ENCODE measurements at places on chromosomes 2 and 18.

DNA sequence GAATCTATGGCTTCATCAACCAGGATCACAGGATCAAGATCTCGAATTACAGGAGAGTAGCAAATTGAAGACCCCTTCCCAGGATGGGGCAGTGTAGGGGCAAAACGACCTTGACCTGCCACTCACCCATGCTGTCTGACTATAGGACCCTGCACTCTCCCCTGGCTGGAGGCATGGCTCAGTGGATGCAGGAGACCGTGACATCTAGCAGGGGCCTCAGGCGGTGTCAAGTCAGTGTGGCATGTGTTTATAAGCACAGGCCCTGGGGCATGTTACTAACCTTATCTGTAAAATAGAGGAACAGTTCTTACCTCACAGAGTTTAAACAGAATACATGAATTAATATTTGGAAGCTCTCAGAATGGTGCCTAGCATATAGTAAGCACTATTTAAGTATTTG lies 3.5 kb downstream of the HAAO start:
- no peak for DNase-seq

- no peak for DNase-seq
Measured at GRCh38 chr2:142165790-142166189, 35.0 kb upstream of the LRP1B start.

GRCh38 chr18:65298422-65298821 lies 452.4 kb upstream of the CDH7 start:
- DNase-seq: no peak

GRCh38 chr18:44816477-44816876 lies 135.8 kb downstream of the SETBP1 start:
- DNase-seq: no peak

- no peak for DNase-seq
Measured at GRCh38 chr18:75638776-75639471, 211.4 kb upstream of the SMIM21 start.

GRCh38 chr2:124088616-124089015 lies 63.5 kb downstream of the CNTNAP5 start:
- no peak for DNase-seq

DNA sequence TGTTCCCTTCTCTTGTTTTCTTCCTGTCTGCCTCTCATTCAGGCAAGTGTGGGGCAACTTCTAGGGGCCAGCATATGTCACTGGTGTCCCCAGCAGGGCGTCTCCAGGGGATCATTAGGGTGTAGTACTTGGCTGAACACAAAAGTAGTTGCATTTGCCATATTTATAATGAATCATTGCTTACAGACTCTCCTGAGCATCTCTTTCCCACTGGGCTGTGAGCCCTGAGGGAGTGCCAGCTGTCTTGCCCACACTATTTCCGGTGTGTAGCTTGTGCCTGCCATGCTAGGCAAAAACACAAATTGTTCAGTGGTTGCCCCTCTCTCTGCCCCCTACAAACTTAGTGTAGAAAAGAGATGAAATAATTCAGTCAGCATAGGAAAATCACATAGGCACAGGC lies 40.8 kb upstream of the SCLY start:
- DNase-seq: no peak

DNA sequence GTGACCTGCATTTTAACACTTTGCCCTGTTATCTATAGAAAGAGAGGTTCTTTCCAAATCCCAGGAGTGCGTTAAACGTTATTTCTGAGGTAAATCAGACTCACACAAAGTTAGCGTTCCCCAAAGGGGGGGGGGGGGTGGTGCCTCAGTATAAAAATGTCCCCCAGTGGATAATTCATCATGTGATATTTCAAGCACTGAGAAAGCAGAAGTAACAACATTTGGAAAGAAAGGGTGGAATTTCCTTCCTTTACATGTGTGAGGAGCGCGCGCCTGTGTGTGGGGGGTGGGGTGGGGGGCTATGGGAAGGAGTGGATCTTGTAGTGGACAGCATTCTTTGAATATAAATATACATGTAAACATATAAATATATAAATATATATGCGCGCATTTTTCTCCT lies 630.9 kb downstream of the NYAP2 start:
- no peak for DNase-seq

DNA sequence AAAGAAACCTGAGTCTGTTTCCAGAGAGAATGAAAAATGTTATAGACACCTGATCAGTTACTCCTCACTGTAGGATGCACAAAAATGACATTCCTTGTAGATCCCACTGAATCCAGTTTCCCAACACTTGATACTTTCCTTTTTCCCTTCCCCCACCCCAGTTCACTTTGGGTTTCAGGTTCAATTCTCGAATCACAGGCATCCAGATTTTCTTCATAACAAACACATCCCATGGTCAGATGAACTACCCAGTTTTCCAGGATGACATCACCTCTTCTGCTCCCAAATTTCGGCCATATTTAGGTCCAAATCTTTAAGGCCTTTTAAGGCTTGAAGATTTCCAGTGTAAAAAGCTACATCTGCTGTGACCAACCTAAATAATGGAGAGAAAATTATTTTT lies 51.5 kb downstream of the UGP2 start:
- no peak for DNase-seq

DNA sequence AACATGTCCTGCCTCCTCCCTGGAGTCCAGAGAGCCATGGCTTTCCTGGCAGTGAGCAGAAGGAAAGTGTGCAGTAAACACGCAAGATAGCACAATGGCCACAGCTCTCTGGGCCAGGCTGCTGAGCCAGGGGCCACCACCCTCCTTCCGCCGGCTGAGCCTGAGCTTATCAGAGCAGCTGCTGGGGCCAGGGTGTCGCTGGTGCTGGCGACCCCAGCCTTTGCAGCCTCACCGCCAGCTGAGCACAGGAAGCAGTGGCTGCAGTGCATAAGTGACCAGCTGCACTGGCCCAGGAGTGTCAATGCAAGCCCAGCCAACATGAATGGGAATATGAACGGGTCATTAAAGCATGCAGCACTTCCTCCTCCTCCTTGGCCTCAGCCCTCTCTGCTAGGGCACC lies 172.0 kb downstream of the ZFP36L2 start:
- no peak for DNase-seq

DNA sequence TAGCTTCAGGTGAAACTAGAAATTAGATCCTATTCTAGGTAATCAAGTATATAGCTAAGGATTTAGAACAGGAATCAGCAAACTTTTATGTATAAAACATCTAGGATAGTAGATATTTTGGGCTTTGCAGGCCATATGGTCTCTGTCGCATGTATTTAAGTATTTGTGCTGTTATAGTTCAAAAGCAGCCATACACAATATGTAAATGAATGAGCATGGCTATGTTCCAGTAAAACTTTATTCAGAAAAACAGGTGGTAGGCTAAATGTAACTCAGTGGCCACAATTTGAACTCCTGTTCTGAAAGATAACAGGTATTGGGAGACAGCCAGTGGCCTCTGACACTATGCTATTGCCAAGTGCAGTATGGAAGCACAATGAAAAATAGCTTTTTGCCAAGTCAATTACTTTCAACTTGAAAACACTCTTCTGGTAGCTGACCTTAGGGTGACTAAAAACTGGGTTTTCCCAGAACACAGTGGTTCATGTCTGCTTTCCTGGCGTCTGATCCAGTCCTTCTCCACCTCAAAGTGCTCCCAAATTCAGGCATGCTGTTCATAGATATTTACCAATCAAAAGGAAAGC lies 304.7 kb upstream of the SYT4 start:
- DNase-seq: no peak

- no peak for DNase-seq
Measured at GRCh38 chr2:223185638-223186037, 133.6 kb downstream of the KCNE4 start.

- no peak for DNase-seq
Measured at GRCh38 chr2:169683054-169683424, 11.2 kb downstream of the CFAP210 start.

- no peak for DNase-seq
Measured at GRCh38 chr2:135052997-135053474, 944 bp downstream of the RAB3GAP1 start.

- no peak for DNase-seq
Measured at GRCh38 chr18:30601541-30601940, 441.0 kb downstream of the DSC3 start.

DNA sequence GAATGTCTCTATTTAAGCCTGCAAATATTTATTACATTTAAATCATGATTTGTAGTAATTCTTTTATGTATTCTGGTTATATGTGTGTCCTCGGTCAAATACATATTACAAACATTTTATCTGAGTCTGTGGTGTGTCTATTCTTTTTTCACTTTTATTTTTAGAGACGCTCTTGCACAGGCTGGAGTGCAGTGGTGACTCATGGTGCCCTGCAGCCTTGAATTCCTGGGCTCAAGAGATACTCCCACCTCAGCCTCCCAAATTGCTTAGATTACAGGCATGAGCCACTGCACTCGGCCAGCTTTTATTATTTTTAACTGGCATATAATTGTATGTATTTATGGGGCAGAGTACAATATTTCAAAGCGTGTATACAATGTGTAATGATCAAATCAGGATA lies 47.5 kb downstream of the ARID5A start:
- DNase-seq: no peak

GRCh38 chr2:197908990-197909776 lies 104.8 kb downstream of the PLCL1 start:
- DNase-seq: no peak

GRCh38 chr2:47195148-47195547 lies 40.0 kb upstream of the STPG4 start:
- no peak for DNase-seq

GRCh38 chr2:240959941-240960308 lies 38.5 kb upstream of the SNED1 start:
- no peak for DNase-seq

DNA sequence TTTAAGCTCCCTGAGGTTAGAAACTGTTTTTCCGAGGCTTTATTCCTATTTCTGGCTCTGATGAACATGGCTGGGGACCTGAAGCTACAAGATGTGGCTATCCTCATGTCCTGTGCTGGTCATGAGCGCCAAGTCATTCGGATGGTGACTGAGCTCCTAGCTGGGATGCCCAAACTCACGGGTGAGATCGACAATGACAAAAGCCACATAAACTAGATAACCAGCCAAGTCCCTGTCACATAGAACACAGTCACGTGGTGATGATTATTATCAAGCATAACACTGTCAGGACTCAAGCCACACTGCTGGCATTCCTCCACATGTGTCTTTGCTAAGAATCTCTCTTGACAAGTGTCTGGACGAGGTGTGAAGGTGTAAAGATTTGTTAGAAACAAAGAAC lies 274.9 kb downstream of the CLIP4 start:
- no peak for DNase-seq

- DNase-seq: no peak
Measured at GRCh38 chr2:148515120-148515519, 129.4 kb upstream of the EPC2 start.

- DNase-seq: no peak
Measured at GRCh38 chr18:72410399-72410798, 133.7 kb downstream of the CBLN2 start.

GRCh38 chr2:230473378-230473777 lies 57.4 kb downstream of the SP100 start:
- no peak for DNase-seq

- DNase-seq: no peak
Measured at GRCh38 chr2:233953087-233953801, 36.1 kb downstream of the TRPM8 start.

DNA sequence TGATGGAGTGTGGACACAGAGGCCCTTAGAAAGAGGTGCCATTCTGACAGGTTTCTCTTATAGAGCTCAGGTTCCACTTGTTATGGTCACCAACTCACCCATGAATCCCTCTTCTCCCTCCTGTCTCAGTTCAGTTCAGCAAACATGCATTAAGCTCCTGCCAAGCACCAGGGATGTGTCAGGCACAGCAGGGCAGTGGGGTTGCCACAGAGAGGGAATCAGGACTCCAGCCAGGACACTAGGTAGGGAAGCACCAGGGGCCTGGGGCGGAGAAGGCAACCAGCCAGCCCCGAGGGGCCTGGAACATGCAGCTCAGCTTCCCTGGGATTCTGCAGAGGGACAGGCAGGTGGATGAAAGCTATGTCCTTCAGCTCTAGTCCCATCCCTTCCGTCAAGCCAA lies 44.6 kb downstream of the TOGARAM2 start:
- DNase-seq: no peak

DNA sequence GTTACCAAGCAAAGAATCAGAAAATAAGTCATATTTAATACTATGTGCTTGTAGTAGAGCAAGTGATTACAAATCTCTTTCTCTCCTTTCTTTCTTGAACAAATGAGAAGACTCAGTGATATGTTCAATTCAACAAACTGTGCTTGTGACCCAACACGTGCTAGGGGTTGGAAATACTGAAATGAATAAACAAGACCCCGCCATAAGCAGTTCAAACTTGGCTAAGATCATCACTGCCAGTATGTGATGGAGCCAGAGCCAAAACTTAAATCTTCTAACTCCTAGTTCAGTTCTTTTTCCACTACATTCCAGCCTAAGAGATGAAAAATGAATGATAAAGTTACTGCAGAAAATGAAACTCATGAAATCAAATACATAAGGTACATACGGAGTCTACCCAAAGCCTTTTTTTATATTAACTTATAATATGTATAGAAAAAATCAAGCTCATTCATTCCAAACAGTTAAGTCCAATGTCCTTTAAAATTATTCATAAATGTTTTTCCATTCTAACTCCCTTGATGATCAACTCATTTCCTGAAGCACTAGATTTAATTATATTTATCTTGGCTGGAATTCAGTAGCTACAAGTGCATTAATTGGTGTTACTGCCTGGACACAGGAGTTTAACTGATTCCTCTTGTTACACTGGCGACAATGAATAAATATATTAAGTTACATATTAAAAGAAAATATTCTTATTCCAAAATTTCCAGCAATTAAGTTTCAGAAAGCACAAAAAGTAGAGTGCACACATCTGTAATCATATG lies 36.0 kb downstream of the GALNT3 start:
- no peak for DNase-seq

DNA sequence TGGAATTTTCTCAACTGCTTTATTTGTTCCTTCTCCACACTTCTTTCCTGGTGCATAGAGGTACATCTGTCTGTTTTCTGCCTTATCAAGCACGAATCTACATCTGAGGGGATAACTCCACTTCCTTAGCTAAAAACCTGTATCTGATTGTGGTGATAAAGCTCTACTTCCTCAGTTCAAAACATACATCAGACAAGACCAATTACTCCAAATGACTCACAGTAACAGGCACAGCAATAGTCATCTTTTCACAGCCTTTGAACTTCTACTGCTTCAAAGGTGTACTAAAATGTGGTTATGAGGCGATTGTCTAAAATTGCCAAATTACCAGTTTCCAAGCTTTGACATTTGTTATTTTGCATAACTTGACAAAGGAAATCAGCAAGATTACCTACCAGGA lies 803.6 kb upstream of the ZEB2 start:
- DNase-seq: no peak

DNA sequence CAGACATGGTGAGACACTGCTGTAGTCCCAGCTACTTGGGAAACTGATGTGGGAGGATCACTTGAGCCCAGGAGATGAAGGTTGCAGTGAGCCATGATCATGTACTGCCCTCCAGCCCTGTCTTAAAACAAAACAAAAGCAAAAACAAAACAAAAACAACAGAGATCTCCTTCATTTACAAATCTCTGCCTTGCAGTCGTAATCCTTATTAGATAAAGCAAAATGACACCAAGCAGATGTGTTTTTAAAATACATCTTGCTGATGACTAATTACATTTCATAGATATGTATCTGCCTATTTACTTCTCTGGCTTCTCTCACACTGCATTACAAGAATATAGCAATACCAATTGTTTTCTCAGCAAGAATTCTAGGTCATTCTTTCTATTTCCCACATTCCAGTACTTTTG lies 22.8 kb downstream of the NFE2L2 start:
- no peak for DNase-seq

GRCh38 chr2:216428618-216429350 lies 16.5 kb downstream of the SMARCAL1 start:
- DNase-seq: no peak

GRCh38 chr2:74051504-74051903 lies 66.8 kb downstream of the TET3 start:
- no peak for DNase-seq

- DNase-seq: no peak
Measured at GRCh38 chr2:68279691-68280090, 27.4 kb upstream of the PPP3R1 start.
